Tibial nerve (tissue), 4 donors: ENCODE measurements at places on chromosomes 6 and 20.

- DNase-seq: no peak
These were observed 49.1 kb downstream of the HFE start for GRCh38 chr6:26136321-26136720.

DNA sequence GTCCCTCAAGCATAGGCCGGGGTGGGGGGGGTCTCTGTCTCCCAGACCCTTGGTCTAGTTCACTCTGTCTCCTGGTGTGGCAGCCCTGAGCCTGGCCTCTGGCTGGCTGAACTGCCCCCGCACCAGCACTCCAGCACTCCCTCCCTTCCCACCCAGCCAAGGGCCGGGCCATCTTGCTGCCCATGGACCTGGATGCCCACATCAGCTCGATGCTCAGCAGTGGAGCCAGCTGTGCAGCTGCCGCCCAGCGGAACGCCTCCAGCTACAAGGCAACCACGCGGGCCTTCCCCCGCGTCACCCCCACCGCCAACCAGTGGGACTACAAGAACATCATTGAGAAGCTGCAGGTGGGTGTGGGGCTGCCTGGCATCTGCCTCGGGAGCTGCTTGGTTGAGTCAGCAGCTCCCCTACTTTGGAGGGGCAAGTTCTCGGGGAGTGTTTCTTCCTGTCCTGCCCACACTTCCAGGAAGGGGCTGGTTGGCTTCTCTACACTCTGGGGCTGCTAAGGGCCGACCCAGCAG lies 28.4 kb downstream of the UQCC2 start:
- DNase-seq: no peak

DNA sequence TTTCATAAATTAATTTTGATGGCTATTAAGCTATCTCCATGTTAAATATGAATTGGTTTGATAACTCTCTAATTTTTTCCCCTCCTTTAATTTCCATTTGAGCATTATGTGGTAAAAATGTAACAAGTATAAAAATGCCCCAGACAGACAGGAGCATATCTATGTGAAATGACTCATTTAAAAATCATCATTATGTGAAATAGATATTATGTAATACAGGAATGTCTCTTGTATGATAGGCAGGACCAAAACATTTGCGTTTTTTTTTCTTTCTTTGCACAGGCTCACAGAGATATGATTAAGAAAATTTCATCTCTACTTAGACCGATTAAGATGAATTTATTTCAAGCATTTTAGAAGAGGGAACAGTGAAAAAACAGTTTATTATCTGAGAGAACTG lies 95.8 kb downstream of the AKAP7 start:
- DNase-seq: no peak

GRCh38 chr6:1849691-1850090 lies 240.0 kb downstream of the FOXC1 start:
- no peak for DNase-seq

DNA sequence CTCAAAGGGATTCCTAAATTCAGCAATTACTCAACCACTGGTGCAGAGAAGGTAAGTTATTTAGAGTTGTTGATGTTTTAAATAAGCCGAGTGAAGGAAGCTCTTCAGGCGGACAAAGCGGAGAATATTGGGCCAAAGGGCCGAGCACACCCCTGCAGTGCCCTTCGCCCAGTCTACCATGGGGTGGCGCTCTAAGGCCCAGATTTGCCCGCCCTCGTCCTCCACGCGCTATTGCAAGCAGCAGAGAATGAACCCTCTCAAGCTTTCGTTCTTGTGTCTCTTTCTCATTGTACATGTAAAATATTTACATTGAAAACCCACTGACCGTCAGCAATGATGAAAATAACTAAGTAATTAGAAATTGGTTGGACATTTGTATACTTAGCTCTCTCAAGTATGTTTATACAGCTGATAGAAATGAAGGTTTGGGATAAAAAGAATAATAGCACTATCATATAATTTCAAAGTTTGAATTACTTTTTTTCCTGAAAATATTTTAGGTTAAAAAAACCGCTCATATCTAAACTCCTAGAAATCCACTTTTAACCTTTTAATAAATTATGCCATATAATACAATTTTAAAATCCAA lies 195.0 kb upstream of the CEP162 start:
- DNase-seq: peak; percentile 65

DNA sequence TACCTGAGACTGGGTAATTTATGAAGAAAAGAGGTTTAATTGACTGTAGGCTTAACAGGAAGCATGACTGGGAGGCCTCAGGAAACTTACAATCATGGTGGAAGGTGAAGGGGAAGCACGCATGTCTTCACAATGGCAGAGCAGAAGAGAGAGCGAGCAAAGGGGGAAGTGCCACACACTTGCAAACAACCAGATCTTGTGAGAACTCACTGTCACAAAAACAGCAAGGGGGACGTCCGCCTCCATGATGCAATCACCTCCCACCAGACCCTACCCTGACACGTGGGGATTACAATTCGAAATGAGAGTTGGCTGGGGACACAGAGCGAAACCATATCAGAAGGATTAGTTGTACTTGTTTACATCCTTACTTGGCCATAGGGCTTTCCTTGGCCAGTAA lies 49.7 kb downstream of the FIG4 start:
- no peak for DNase-seq

DNA sequence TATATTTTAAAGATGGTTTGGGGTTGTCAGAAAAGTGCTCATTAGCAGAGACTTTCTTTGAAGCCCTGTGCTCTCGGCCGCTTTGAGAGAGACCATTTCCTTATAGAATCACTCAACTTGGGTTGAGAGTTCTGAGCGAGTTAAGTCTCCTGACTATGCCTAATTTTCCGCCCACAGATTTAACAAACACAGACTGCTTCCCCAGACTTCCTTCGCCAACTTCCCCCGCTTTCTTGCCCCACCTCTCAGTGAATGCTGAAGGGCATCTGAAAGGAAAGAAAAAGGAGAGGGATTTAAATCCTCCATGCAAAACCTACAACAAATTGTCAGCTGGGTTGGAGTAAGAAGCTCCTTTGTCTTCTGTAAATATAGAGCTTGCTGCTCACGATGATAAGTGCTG lies 224.0 kb downstream of the EYA2 start:
- no peak for DNase-seq

GRCh38 chr6:115891111-115891669 lies 169.5 kb downstream of the FRK start:
- DNase-seq: no peak

- DNase-seq: no peak
These were observed 115.0 kb downstream of the IRF4 start for GRCh38 chr6:506508-506907.

DNA sequence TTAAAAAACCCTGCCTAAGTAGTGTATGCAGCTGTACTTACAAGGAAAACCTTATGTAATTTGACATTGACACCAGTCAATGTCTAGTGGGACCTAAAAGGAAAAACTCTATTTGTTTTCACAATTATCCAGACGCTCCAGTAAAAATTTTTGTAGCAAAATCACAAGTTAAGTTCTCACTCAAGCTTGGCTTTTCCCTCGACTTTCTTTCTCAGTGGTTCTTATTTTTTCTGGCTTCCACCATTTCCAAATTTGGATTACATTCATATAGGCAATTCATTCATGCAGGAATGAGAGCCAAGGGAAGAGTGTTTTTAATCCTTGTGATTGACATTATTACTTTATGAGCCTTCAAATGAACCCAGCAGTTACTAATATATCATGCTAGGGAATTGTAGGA lies 66.0 kb upstream of the ADGRG6 start:
- DNase-seq: no peak

GRCh38 chr6:107699697-107700325 lies 124.3 kb downstream of the SCML4 start:
- no peak for DNase-seq
